ENCODE measurements at places on chromosomes 4 and X. TPM values are rescaled to one million over a fixed set of nuclear protein-coding genes. Genes with fewer than 3 reads are reported as not detected.

- H3K36me3 ChIP-seq = no peaks in the 10 kb centered on the region
- no peak overlapping the region for H3K27ac ChIP-seq
- H3K27me3 ChIP-seq = no peaks in the 10 kb centered on the region
- H3K4me1 ChIP-seq = no peaks in the 10 kb centered on the region
- H3K4me3 ChIP-seq = no peak overlapping the region
Observed at GRCh38 chrX:76850851-76851250, 423.3 kb downstream of the MAGEE1 start.

SSX3 gene
- not detected for total RNA-seq

DNA sequence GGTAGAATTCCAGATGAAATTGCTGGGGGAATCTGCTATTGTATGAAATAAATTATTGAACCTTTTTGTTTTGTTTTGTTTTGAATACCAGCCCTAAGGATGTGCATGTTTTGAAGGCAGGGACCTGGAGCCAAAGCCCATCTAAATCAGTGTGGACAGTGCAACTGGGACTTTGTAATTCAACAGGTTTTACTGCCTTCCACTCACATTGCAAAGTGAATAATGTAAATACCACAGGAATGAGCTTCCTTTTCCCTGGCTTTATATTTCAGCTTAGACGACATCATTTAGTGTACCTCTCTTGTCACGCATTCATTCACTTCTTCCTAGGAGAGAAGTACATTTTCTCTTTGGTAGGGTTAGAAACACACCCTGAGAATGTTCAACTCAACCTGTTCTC, 795.0 kb downstream of the CENPC start:
- no peak for DNase-seq
- no peaks in the 10 kb centered on the region for H3K4me1 ChIP-seq
- H3K27ac ChIP-seq = no peak overlapping the region
- no peaks in the 10 kb centered on the region for H3K27me3 ChIP-seq

GRCh38 chr4:115149106-115149505, 35.7 kb upstream of the NDST4 start:
- H3K36me3 ChIP-seq = no peaks in the 10 kb centered on the region
- H3K4me1 ChIP-seq = no peaks in the 10 kb centered on the region
- H3K27me3 ChIP-seq = no peaks in the 10 kb centered on the region
- H3K27ac ChIP-seq = no peak overlapping the region

GRCh38 chrX:84168574-84168973, 19.4 kb downstream of the RPS6KA6 start:
- no peak overlapping the region for H3K27ac ChIP-seq
- no peak overlapping the region for H3K4me3 ChIP-seq
- no peaks in the 10 kb centered on the region for H3K27me3 ChIP-seq
- H3K36me3 ChIP-seq = no peaks in the 10 kb centered on the region

DNA sequence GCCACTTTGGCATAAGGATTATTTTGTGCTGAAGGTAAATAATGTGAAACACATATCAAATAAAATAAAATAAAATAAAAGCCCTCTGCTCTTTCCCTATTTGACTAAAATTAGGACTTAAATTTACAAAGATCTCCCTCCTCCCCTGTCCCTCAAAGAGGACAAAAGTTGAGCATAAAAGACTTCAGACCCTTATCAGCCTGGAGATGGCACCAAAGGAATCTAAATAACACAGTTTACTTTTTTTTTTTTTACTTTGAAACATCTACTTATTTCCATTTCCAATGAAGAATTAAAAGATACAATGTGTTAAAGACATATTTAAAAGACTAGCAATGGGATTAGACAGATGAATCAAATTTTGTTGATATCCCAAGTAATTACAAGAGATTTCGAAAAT, 89.7 kb downstream of the EPHA5 start:
- H3K27ac ChIP-seq = no peak overlapping the region
- H3K27me3 ChIP-seq = no peaks in the 10 kb centered on the region
- no peaks in the 10 kb centered on the region for H3K36me3 ChIP-seq
- no peaks in the 10 kb centered on the region for H3K4me1 ChIP-seq
- H3K4me3 ChIP-seq = no peak overlapping the region

- no peaks in the 10 kb centered on the region for H3K27me3 ChIP-seq
- peaks cover 60% of the 10 kb centered on the region for H3K36me3 ChIP-seq
- H3K4me1 ChIP-seq = peaks cover 6% of the 10 kb centered on the region
- H3K4me3 ChIP-seq = no peak overlapping the region
- DNase-seq = no peak
Observed at GRCh38 chrX:101394372-101394771, 3.6 kb downstream of the RPL36A start.

DNA sequence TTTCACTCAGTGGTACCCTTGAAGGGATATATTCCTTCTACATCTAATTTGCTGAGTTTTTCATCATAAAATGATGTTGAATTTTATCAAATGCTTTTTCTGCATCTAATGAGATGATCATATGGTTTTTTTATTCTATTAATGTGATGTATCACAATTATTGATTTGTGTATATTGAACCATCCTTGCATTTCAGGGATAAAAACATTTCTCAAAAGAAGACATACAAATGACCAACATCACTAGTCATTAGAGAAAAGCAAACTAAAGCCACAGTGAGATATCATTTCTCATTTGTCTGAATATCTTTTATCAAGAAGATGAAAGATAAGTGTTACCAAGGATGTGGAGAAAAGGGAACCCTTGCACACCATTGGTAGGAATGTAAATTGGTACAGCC, 65.7 kb upstream of the MXD4 start:
- H3K4me1 ChIP-seq = no peaks in the 10 kb centered on the region
- H3K4me3 ChIP-seq = no peak overlapping the region
- no peak for DNase-seq

DNA sequence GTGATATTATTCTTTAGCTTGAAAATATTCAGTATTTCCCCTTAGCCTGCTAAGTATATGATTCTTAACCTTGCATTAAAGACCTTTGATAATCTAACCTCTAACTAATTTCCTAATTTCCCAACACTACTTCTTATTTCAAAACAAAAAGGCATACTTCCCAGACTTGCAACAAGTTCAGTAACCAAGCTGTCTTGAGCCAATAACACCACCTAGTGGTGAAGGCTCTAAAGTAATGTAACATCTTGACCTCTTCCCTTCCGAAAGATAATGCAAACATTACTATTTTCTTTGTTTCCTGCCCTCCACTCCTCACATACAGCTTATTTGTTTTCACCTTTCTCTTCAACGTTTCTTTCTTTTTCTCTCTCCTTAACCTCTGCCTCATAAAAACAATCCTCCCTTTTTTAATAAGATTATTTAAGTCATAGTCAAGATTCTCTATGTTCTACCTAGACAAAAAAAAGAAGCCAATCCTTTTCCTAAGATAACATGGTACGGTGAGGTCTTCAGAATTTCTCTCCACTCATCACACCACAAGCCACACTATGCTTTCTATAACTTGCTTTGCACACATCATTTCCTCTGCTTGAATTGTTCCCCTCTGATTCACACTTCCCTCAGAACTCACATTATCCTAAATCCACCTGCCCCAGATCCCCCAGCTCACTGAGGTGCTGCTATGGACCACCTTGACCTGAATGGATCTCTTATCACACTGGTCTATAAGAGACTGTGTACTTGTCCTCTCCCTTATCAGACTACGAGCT, 3.5 kb downstream of the FAT1 start:
- no peak overlapping the region for H3K27ac ChIP-seq
- no peak overlapping the region for H3K4me3 ChIP-seq
- H3K36me3 ChIP-seq = no peaks in the 10 kb centered on the region
- no peak for DNase-seq

DNA sequence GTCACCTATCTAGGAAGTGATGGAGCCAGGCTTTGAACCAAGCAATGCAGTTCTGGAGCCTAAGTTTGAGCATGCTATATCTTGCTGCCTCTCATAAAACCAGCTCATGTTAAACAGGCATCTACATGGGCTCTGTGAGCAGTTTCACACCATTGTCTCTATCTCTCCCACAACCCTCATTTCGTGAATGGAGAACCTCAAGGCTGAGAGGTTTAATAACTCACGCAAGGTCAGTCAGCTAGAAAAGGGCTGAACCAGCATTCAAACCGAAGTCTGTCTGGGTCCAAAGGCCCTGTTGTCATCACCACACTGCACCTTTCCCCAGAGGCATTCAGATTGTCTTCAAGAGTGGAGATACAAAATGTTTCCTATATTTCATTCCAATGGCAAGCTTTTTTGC, 369.2 kb downstream of the MID1IP1 start:
- H3K27me3 ChIP-seq = no peaks in the 10 kb centered on the region
- no peak for DNase-seq
- no peaks in the 10 kb centered on the region for H3K36me3 ChIP-seq
- no peak overlapping the region for H3K4me3 ChIP-seq
- no peak overlapping the region for H3K27ac ChIP-seq
- no peaks in the 10 kb centered on the region for H3K4me1 ChIP-seq

Data from psoas muscle (tissue), 8 donors.